ENCODE measurements at places on chromosomes 2 and 18.

- peaks cover 87% of the 10 kb centered on the region for H3K4me1 ChIP-seq
- peaks cover 2% of the 10 kb centered on the region for H3K36me3 ChIP-seq
Measured at GRCh38 chr2:240566203-240567136, 1.8 kb upstream of the RNPEPL1 start.

DNA sequence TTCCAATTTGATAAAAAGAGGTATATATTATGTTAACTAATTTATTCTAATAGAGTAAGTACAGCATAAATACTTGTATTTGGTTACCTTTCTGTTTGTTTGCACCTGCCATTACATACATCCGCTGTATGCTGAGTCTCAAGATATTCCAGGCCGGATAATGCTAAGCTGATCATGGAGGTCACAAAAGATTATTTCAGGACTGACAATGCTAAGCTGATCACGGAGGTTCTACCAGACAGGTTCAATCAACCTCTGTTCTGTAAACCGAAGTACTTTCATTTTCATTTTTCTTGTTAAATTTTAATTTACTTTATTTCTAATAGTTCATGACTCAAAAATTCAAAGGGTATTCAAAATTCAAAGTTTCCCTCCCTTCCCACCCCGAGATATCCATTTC lies 31.1 kb downstream of the PNO1 start:
- no peaks in the 10 kb centered on the region for H3K27me3 ChIP-seq
- H3K4me3 ChIP-seq, result no peak overlapping the region
- no peaks in the 10 kb centered on the region for H3K4me1 ChIP-seq
- no peak overlapping the region for H3K27ac ChIP-seq
- H3K36me3 ChIP-seq, result peaks cover 22% of the 10 kb centered on the region
- no peak for DNase-seq

DNA sequence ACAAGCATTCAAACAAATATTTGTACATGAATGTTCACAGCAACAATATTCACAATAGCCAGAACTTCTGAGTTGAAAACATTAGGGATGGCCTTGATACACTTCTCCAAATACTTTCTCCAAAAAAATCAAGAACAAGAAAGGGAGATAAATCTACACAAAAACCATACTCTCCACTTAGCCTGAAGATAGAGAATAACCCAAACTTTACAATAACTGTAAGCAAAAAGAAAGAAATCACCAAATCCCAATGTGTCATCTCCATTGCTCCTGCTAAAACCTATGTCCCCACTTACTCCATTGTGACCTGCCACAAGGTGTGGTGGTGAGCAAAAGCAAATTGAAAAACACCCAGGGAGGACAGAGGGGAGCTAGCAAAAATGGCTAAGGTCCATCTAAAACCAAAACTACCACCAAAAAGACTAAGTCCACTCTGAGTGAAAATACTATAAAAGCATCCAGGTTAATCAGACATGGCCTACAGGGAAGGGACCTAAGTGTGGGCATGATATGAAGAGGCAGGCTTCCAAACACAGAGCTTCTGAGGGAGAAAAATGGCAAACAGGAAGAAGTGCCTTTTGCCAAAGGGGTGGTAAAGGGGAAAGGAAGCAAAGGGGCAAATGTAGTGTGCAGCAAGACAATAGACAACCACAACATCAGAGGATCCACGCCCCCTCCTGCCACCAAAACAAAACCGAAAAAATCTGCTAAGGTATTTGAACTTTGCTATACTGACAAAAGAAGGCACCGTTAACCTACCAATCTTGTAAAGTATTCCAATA lies 56.1 kb downstream of the NBAS start:
- H3K4me1 ChIP-seq, result no peaks in the 10 kb centered on the region
- peaks cover 12% of the 10 kb centered on the region for H3K36me3 ChIP-seq
- no peak for DNase-seq
- no peak overlapping the region for H3K4me3 ChIP-seq

DNA sequence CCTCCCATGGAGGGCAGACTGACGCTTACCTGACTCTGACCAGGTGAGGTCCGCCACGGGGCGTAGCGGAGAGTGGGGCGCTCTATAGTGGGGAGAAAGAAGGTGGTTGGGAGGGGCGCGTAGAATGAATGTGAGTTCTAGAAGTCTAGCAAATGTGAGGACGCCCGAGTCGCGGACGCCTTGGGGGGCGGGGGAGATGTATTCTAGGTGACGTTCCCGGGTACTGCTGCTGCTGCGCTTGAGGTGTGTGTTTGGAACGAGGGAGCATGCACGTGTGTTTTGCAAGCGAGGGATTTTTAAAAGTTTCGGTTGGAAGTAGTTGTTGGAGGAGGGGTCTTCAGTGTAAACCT lies 758 bp downstream of the RIF1 start:
- DNase-seq, result peak; percentile 64
- H3K4me3 ChIP-seq, result peak overlapping the region; percentile 77
- H3K36me3 ChIP-seq, result peaks cover 11% of the 10 kb centered on the region
- H3K27me3 ChIP-seq, result no peaks in the 10 kb centered on the region

- H3K36me3 ChIP-seq, result no peaks in the 10 kb centered on the region
- H3K4me1 ChIP-seq, result peaks cover 10% of the 10 kb centered on the region
- H3K27me3 ChIP-seq, result no peaks in the 10 kb centered on the region
- no peak overlapping the region for H3K4me3 ChIP-seq
- H3K27ac ChIP-seq, result no peak overlapping the region
Measured at GRCh38 chr2:105950521-105951383, 206.0 kb downstream of the NCK2 start.

GRCh38 chr2:130302164-130302886 lies 40.4 kb upstream of the IMP4 start:
- no peak for DNase-seq
- no peaks in the 10 kb centered on the region for H3K36me3 ChIP-seq
- H3K27me3 ChIP-seq, result no peaks in the 10 kb centered on the region
- no peaks in the 10 kb centered on the region for H3K4me1 ChIP-seq

DNA sequence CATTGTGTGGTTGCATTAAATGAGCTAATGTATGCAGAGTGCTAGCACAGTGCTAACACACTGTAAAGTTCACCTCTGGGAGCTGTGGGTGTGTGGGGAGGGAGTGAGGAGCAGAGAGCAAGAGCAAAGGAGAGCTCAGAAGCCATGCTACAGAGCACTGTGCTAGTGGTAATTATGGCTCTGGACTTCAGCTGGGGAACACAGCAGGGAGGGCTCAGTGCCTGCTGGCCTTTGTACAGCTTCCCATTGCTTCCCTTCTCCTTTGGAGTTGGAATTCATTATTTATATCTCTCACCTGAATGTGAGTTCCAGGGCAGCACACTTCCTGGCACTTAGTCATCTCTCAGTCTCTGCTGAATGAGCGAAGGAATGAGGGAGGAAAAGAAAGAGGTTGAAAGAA lies 2.5 kb upstream of the PLA2R1 start:
- peaks cover 10% of the 10 kb centered on the region for H3K4me1 ChIP-seq
- H3K36me3 ChIP-seq, result no peaks in the 10 kb centered on the region
- no peak for DNase-seq
- no peak overlapping the region for H3K4me3 ChIP-seq

- H3K27me3 ChIP-seq, result no peaks in the 10 kb centered on the region
- H3K27ac ChIP-seq, result no peak overlapping the region
- no peak for DNase-seq
- H3K4me3 ChIP-seq, result no peak overlapping the region
Measured at GRCh38 chr2:233489666-233490065, 76.9 kb downstream of the USP40 start.

DNA sequence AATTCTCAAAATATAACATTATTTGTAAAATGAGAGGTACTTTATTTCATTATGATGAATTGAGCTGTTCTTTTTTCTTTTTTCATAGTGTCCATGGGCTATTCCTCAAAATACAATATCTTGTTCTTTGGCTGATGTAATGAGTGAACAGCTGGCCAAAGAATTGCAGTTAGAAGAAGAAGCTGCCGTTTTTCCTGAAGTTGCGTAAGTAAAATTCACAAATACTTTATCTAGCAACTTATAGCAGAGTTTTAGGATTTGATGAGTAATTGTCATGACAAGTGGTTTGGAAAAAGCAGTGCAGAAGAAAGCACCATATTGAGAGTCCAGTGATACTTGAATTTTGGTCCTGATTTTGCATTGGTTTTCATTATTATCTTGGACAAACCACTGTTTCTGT lies 9.8 kb downstream of the RIOK3 start:
- H3K36me3 ChIP-seq, result peaks cover 52% of the 10 kb centered on the region
- H3K4me1 ChIP-seq, result peaks cover 21% of the 10 kb centered on the region
- no peak for DNase-seq

DNA sequence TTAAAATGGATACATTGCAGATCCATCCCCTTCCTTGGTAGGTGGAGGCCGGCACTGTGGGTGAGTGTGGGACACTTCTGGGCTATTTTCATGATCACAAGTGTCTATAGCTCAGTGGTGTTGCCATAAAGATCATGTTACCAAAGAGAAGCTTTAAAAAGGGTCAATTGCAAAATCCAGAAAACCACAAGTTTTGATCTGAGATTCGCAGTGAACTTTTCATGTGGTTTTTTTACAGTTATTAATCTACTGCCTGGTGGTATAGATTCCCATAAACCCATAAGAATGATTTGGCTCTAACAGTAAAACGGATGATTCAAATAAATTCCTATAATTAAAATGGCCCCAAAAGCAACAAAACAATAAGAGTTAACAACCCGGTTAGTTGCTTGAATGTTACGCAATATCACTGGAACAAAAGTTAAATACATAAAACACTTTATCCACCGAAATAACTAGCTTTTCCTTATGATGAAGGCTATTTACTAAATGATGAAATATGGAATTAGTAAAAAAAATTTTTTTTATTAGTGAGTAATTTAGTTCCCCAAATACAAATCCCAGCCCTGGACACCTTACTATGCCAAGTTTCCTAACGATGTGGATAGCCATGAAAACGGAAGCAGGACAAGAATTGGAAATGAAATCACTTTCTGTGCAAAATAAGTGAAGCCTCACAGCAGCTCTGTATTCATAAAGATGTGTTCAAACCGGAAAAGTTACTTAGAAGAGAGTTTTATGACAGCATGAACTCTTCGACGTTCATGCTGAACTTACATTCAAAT lies 95.6 kb upstream of the THOC1 start:
- no peak overlapping the region for H3K27ac ChIP-seq
- no peak for DNase-seq
- no peak overlapping the region for H3K4me3 ChIP-seq

DNA sequence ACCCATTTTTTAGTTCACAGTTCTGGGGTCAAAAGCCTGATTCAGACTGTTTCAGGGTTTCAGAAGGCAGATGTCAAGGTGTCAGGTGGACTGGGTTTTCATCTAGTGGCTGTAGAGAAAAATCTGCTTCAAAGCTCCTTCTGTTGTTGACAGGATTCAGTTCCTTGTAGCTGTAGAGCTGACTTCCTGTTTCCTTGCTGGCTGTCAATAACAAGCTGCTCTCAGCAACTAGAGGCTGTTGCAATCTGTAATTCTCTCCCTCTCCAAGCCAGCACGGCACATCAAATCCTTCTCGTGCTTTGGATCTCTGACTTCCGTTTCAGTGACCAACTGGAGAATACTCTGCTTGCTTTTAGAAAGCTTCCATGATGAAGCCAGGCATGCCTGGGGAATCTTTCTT lies 179.4 kb downstream of the DOK6 start:
- no peak for DNase-seq
- H3K27ac ChIP-seq, result no peak overlapping the region
- no peaks in the 10 kb centered on the region for H3K36me3 ChIP-seq

- no peaks in the 10 kb centered on the region for H3K36me3 ChIP-seq
- DNase-seq, result no peak
Measured at GRCh38 chr2:4947911-4948310, 744.3 kb upstream of the SOX11 start.

DNA sequence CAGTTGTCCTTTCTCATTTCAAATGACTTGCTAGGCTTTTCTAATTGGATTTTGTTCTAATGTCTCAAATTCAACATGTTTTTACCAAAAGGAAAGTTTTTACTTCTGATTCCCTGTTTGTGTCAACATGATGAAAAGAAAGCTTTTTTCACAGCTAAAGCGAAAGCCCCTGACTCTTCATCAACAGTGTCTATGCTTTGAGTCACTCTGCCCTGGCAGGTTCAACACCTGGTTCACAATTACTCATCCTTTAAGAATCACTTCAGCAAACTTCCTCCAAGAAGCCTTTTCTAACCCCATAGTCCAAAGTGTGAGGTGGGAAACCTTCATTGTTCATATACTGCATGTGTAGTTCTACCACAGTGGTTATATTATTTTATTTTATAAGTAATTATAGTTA lies 7.6 kb upstream of the DSG2 start:
- H3K4me3 ChIP-seq, result no peak overlapping the region
- H3K4me1 ChIP-seq, result no peaks in the 10 kb centered on the region
- no peak overlapping the region for H3K27ac ChIP-seq
- no peaks in the 10 kb centered on the region for H3K36me3 ChIP-seq
- DNase-seq, result no peak

DNA sequence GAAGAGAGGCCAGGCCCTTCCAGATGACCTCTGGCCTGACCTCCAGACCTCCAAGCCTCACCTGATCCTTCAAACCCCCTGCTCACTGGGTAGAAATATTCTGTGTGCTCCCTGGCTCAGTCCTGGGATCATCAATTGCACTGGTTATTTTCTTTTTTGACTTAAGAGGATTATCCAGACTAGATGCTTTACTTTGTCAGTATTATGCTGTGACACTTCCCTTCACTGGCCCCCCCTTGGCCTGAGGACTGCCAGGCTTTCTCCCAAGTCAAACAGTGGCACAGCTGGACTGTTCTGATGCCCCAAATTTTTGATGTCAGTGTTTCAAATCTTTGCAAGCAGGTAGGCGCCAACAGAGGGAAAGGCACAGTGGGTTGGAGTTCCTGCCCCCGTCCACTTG lies 156.3 kb upstream of the SKOR2 start:
- no peaks in the 10 kb centered on the region for H3K27me3 ChIP-seq
- DNase-seq, result no peak
- no peak overlapping the region for H3K27ac ChIP-seq
- H3K4me1 ChIP-seq, result no peaks in the 10 kb centered on the region

GRCh38 chr2:173161040-173161439 lies 85.4 kb downstream of the MAP3K20 start:
- H3K36me3 ChIP-seq, result no peaks in the 10 kb centered on the region
- H3K4me1 ChIP-seq, result no peaks in the 10 kb centered on the region
- H3K4me3 ChIP-seq, result no peak overlapping the region
- H3K27ac ChIP-seq, result no peak overlapping the region
- no peaks in the 10 kb centered on the region for H3K27me3 ChIP-seq

- no peak for DNase-seq
- H3K4me1 ChIP-seq, result no peaks in the 10 kb centered on the region
- H3K27me3 ChIP-seq, result no peaks in the 10 kb centered on the region
- no peak overlapping the region for H3K4me3 ChIP-seq
- no peaks in the 10 kb centered on the region for H3K36me3 ChIP-seq
Measured at GRCh38 chr18:6362559-6363129, 52.1 kb downstream of the L3MBTL4 start.

GRCh38 chr2:36740061-36740460 lies 43.6 kb downstream of the VIT start:
- no peaks in the 10 kb centered on the region for H3K36me3 ChIP-seq
- DNase-seq, result no peak
- H3K27ac ChIP-seq, result no peak overlapping the region
- H3K27me3 ChIP-seq, result no peaks in the 10 kb centered on the region
- no peak overlapping the region for H3K4me3 ChIP-seq

DNA sequence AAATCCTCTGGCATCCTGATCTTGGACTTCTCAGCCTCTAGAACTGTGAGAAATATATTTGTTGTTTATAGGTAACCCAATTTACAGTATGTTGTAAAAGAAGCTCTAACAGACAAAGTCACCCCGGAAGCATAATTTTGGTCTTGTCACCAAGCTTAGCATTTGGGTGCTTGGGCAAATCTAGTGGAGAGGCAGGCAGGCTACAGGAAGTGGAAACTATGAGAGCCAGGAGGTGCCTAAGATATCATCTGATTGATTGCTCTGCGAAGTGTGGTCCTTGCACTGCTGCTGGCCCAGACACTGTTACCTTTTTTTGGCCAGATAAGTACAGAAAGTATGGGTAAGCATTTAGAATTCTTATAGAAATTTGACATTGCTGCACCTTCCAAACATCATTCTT lies 102.9 kb downstream of the CDC42EP3 start:
- H3K36me3 ChIP-seq, result no peaks in the 10 kb centered on the region
- peak overlapping the region; percentile 15 for H3K27ac ChIP-seq
- DNase-seq, result no peak
